ENCODE measurements at places on chromosomes 6 and 20. TPM values are rescaled to one million over a fixed set of nuclear protein-coding genes. Genes with fewer than 3 reads are reported as not detected.

The ZBTB46 gene
- 7.4 TPM for total RNA-seq

The TAAR2 gene
- total RNA-seq, result not detected

The TMEM74B gene
- 4.2 TPM for total RNA-seq

The LBP gene
- total RNA-seq, result 0.98 TPM

The HFE gene
- 7.6 TPM for total RNA-seq

The SERINC1 gene
- total RNA-seq, result 150 TPM

The SLC17A1 gene
- total RNA-seq, result not detected

The SIRPB1 gene
- total RNA-seq, result 2.5 TPM

DNA sequence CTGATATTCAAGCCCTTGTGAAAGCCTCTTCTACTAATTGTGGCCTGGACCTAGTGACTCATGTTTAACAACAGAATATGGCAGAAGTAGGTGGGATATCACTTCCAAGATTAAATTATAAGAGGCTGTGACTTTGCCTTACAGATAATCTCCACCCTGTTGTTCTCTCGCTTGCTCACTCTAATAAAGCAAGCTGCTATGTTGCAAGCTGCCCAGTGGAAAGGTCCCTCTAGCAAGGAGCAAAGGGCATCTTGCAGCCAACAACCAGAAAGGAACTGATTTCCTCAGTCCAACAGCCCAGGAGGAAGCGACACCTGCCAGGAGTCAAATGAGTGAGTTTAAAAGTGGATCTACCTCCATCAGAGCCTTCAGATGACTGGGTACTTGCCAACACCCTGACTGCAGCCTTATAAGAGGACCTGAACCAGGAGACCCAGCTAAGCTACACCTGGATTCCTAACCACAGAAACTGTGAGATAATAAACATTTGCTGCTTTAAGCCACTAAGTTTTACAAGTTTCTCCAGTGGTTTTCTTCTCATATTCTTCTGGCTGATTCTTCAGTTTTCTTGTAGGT, 112.6 kb downstream of the FRK start:
- no peak overlapping the region for H3K27ac ChIP-seq
- H3K4me3 ChIP-seq, result no peak overlapping the region
- H3K27me3 ChIP-seq, result no peaks in the 10 kb centered on the region
- DNase-seq, result no peak
- no peaks in the 10 kb centered on the region for H3K36me3 ChIP-seq

- no peak overlapping the region for H3K27ac ChIP-seq
- no peaks in the 10 kb centered on the region for H3K4me1 ChIP-seq
- DNase-seq, result no peak
Observed at GRCh38 chr6:168217880-168218537, 101.6 kb downstream of the DACT2 start.

DNA sequence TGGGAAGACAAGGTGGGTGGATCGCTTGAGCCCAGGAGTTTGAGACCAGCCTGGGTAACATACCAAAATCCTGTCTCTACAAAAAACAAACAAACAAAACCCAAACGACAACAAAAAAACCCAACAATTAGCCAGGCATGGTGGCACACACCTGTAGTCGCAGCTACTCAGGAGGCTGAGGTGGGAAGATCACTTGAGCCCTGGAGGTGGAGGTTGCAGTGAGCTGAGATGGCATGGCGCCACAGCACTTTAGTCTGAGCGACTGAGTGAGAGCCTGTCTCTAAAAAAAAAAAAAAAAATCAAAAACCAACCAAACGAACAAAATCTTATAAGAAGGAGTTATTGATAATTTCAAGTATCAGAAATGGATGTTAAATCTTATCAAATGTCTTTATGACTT, 114.9 kb downstream of the CDH26 start:
- no peak overlapping the region for H3K27ac ChIP-seq
- H3K4me1 ChIP-seq, result no peaks in the 10 kb centered on the region
- no peaks in the 10 kb centered on the region for H3K36me3 ChIP-seq
- DNase-seq, result no peak

- H3K4me1 ChIP-seq, result no peaks in the 10 kb centered on the region
- no peak overlapping the region for H3K4me3 ChIP-seq
- no peak for DNase-seq
- no peaks in the 10 kb centered on the region for H3K36me3 ChIP-seq
- no peaks in the 10 kb centered on the region for H3K27me3 ChIP-seq
Observed at GRCh38 chr20:46243707-46244628, 64.3 kb downstream of the CDH22 start.

GRCh38 chr6:1609648-1610496, at the start of gene FOXC1:
Gene FOXC1 (plus strand): TSS chr6:1609915. CDS start chr6:1610446, 531 bp downstream.
- no peaks in the 10 kb centered on the region for H3K36me3 ChIP-seq
- no peak for DNase-seq
- peaks cover 56% of the 10 kb centered on the region for H3K4me1 ChIP-seq
- peak within 1 kb of the TSS; percentile 72 for H3K4me3 ChIP-seq
- H3K27me3 ChIP-seq, result peaks cover 39% of the 10 kb centered on the region

GRCh38 chr20:60877071-60877857, 374.8 kb upstream of the CDH4 start:
- H3K36me3 ChIP-seq, result no peaks in the 10 kb centered on the region
- H3K4me1 ChIP-seq, result no peaks in the 10 kb centered on the region
- no peak overlapping the region for H3K4me3 ChIP-seq
